ENCODE measurements at places on chromosomes 5 and 9. TPM values are rescaled to one million over a fixed set of nuclear protein-coding genes. Genes with fewer than 3 reads are reported as not detected.
A peak's percentile ranks its signal among the peaks of the same experiment; 100 is the strongest.

GRCh38 chr9:8036914-8037524, 237.4 kb upstream of the DMAC1 start:
- DNase-seq = no peak

- DNase-seq = no peak
Measured at GRCh38 chr9:136225366-136225747, 20.3 kb downstream of the QSOX2 start.

CLIC3 gene
- 23.6 TPM for total RNA-seq

FAM78A gene
- total RNA-seq = 2.5 TPM

DNA sequence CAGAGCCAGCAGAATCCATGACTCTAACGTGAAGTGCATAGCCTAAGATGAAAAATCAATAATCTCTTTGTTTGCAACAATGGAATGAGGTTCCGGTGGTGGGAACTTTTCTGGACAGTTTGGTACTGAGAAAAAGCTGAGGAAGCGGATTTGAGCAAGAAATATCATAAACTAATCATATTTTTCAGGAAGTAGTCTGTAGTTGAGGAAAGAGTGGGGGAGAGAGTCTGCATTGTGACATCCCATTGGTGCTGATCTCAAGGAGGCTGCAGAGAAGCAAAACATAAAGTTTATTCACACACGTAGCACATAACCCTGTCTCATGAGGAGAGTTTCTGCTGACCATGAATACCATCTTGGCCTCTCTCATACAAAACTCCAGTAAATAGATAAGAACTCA, 15.8 kb upstream of the FCHO2 start:
- DNase-seq = no peak

DNA sequence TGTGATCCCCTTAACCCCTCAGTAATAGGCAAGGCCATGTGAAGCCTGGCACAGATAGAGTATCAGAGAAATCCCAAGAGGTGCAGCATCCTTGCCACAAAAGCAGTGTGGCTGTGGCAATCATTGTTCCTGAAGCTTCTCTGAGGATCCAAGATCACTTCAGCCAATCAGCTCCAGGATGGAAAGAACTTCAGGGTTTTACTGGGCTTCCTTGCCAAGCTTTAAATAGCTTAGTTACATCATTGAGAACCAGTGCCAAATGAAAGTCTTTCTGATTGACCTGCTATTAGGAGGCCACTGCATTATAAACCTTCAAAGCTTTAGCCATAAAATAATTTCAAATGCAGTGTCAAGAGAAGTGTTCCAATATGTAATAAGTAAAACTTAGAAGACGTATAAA, 430.6 kb downstream of the PIK3R1 start:
- DNase-seq = no peak

- DNase-seq = no peak
Measured at GRCh38 chr5:160260881-160261815, 31.8 kb downstream of the FABP6 start.

DNA sequence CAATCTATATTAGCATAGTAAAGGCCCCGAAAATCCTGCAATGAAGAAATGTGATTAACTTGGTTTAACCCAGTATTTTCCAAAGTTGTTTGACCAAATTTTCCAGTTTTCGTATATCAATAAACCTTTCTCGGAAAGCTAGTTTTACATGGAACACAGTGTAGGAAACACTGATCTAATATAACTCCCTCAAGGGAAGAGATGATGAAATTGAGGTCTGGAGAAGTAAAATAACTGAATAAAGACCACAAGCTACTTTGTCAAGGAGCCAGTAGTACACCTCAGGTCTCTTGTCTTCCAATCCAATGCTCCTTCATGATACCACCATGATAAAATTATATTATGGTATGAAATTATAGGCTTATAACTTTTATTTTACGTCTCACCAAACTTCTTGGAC, 118.1 kb upstream of the TARS1 start:
- DNase-seq = no peak

DNA sequence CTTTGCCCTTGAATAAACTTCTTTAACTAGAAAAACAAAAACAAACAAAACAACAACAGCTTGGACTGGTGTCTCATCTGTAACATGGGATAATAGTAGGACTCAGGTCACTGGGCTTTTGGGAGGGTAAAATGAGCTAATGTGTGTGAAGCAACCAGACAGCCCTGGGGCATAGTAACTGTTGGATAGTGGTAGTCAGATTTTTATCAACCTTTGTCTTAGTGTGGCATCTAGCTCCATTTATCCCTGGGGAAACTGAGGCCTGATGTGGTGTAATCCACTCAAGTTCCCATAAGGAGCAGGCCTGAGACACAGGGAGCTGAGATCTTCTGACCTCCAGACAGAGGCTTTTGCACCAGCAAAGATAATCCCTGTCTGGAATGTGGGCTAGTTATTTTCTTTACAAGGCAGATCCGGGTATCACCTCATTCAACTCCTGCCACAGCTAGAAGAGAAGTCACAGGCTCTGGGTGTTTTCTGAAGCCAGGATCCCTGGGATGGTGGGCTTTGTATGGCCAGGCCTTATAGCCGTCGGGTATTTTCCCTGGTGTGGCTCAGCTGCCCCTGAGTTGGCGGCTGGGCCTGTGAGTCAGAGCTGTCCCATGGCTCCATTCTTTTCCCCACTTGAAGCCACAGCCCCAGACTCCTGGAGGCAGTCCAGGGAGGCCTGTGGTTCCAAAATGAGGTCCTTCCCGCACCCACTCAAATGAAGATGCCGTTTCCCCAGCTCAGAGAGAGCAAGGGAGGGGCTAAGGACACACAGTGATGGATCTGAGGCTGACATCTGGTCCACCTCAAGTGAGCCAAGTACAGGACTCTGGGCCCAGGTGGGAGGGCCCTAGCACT, 26.1 kb upstream of the CSF1R start:
- DNase-seq = no peak

GRCh38 chr5:145110834-145111233, 724.3 kb downstream of the PRELID2 start:
- no peak for DNase-seq

DNA sequence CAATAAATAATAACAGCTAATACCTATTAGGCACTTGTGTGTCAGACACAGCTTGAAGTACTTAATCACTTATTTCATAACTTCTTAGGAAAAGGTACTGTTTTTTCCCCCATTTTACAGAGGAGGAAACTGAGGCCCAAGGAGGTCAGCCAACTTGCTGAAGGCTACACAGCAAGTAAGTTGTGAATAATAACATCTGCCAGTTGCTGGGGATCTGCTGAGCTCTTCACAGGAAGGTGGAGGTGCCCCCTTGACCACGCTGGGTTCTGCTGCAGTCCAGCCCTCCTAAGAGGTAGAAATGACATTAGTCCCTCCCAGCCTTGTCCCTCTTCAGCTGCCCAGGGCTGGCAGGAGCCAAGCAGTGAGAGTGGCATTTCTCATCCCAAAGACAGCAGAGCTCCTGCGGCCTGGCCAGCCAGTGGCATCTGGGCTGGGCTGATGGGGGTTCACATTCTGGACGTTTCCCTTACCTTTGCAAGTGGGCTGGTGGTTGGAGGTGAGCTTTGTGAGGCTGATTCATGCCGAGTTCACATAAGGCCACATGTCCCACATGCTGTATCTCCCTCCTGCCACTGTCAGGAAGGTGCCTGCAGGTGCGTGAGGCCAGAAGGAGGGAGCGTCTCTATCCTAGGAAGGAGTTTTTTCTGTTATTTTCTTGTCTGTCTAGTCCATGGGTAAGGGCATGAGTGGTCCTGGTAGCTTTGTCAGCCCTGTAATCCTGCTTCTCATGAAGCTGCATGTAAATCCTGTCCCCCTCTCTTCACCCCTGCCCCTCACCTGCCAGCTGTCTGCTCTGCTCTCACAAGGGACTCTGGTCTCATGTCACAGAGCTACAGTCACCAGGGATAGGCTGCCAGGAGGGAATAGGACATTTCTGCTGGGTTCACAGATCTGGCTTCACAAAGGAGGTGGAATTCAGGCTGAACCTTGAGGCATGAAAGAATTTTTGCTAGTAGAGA, 171.7 kb downstream of the MACROH2A1 start:
- DNase-seq = no peak

DNA sequence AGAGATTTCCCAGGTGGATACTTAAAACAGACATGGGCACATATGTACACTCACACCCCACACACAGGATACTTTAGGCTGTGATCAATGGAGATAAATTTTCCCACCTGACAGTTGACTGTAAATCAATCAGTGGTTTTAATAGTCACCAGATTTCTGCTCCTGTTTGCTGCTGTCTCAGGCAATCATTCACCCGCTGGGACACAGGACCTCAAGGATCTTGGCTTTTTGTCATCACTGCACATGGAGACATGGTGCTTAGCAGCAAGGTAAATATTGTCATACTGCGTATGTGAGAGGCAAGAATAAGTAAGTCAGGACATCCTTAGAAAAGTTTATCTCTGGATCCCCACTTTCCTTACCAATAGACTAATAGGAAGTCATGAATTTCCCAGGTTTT, 60.8 kb upstream of the KLF9 start:
- no peak for DNase-seq

DNA sequence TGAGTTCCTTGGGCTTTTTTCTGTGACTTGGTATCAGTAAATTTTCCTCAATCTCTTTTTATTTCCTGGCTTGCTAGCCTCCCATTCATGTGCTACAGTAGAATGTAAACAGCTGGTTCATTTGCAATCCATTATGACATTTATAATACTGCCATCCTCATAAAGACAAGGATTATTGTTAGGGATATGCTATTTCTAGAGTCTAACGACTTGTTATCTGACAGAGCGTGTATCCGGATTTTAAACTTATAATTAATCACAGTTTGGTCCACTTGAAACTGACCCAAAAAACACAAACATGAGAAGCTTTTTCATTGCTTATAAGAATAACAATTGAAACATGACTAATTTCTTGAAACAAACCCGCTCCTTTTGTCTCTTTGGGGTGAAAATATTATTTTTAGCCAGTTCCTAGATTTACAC, 585.8 kb downstream of the TLE4 start:
- no peak for DNase-seq

CCNI2 gene
- not detected for total RNA-seq

DNA sequence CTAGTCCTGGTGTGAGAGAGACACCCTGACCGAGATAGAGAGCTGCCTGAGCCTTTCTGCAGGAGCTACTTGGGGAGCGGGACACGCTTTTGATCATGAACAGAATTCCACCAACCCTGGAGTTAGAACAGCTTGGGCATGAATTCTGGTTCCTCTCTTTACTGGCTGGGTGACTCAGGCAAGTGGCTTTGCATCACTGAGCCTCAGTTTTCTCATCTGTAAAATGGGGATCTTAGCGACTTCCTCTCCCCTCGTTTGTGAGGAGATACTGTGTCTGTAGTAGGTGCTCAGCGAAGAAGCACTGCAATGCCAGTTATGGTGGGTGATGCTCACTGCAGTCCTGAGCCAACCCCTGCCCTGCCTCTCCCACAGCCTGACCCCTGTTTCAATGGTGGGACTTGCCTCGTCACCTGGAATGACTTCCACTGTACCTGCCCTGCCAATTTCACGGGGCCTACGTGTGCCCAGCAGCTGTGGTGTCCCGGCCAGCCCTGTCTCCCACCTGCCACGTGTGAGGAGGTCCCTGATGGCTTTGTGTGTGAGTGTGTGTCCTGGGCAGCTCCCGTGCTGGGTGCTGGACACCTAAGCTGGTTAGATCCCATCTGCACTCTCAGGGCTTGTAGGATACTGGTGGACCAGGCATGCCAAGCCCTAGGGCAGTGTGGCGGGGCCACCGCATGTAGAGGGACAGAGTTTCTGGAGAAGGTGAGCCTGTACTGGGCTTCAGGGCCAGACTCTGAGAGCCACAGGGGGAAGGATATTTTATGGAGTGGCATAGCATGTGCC, 16.0 kb downstream of the CRB2 start:
- no peak for DNase-seq

- no peak for DNase-seq
Measured at GRCh38 chr9:36765077-36765390, 192.3 kb downstream of the MELK start.

SH2D3C gene
- total RNA-seq = 19.6 TPM

- no peak for DNase-seq
Measured at GRCh38 chr5:35205186-35205585, 25.1 kb downstream of the PRLR start.

- DNase-seq = peak; percentile 88
Measured at GRCh38 chr5:34656700-34657273, 659 bp downstream of the RAI14 start.

DNA sequence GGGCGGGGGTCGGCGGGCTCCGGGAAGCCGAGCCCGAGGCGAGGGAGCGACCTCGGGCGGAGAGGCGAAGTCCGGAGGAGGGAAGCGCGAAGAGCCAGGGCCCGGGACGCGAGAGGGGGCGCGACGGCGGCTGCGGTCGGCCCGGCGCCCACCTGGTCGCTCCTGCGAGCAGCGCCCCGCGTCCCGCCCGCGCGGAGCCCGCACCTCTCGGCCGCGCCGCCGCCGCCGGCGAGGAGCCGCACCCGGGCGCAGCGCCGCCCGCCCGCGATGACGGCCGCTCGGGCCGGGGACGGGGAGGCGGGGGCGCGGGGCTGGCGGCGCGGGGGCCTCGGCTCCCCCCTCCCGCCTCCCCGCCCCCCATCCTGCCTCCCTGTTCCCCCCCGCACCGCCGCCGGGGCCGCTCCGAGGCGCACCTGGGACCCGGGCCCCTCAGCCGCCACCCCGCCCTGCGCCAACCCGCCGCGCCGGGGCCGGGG, 2.6 kb downstream of the NR5A1 start:
- no peak for DNase-seq

DNA sequence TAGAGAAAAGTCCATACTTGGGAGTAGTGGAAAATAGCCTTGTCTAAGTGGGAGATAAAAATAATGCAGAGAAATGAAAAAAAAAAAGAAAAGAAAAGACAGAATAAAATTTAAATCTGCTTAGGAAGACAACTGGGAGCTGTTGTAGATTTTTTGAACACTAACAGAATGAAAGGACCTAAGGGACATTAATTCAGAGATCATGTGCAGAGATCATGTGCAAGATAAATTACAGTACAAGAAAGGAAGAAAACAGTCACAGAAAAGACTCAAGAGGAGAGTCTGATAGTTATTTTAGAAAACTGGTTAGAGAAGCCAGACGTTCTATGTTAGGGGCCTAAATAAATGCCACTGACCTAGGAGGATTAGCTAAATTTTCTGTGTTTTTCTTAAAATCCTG, 1226.8 kb upstream of the NUDT12 start:
- DNase-seq = no peak

Data from vagina (tissue), 2 donors.